ENCODE measurements at places on chromosomes 16 and 17.

DNA sequence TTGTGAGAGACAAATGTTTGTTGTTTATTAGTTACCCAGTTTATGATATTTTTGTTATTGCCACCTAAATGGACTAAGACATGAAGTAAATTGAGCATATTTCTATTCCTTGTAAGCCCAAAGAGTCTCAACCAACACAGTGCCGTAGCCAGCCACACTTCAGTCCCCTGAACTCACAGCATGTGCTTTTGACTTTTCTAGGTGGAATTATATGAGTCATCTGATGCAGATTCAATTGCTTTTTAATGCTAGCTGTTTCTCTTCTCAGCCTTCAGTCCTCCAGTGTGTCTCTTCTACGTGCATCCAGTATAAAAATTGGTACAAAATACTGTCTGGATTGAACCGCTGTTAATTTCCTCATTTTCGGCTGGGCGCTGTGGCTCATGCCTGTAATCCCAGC lies 39.0 kb downstream of the IQCK start:
- no peak for DNase-seq

DNA sequence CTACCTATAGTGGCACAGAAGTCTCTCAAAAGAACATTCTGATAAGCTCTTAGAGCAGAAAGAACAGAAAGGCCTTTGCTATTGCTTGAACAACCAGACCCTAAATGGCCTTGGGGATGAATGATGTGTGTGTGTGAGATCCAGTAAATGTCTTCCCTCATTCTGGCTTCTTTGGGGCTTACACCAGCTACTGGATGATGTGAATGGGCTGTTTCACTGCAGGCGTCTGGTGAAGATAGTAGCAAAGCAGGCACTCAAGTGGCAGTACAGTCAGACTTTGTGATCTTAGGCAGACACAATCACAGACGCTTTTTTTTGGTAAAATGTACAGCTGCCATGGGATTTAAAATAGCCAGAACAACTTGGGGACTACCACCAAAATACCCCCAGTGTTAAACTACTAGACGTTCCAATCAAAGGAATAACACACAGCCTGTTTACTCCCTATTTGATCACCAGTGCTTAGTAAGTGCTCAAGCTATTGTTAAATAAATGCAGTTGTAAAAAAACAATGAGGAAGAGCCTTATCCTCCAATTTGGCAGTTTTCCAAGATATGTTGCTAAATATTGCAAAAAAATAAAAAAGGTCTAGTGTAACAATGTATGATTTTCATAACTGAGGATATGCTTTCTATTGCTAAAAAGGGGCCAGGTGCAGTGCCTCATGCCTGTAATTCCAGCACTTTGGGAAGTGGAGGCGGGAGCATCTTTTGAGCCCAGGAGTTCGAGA lies 17.9 kb downstream of the NDUFAB1 start:
- no peak for DNase-seq

- no peak for DNase-seq
Observed at GRCh38 chr17:13728781-13729180, 127.1 kb upstream of the HS3ST3A1 start.

GRCh38 chr16:85491798-85492294 lies 121.3 kb upstream of the GSE1 start:
- peak; percentile 77 for DNase-seq

GRCh38 chr16:66502020-66502913 lies 47.7 kb downstream of the TK2 start:
- no peak for DNase-seq

DNA sequence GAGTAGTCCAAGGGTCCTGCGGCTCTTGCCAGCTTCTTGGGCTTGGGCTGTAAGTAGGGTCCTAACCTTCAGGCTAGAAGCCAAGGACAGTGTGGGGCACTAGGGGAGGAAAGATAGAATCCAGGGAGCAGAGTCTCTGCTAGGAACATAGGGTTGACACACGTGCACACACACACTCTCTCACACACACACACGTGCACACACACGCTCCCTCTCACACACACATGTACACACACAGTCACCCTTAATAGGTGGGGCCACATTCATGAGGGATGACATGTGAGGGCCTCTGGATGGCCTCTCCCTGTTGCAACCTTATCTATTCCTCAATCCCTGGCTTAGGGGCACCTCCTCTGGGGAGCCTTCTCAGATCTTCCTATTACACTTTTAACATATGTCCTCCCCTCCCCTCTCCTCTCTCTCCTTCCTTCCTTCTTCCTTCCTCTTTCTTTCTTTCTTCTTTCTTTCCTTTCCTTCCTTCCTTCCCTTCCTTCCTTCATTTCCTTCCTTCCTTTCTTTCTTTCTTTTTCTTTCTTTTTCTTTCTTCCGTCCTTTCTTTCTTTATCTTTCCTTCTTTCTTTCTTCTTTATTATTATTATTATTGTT lies 3.1 kb downstream of the EPX start:
- no peak for DNase-seq

DNA sequence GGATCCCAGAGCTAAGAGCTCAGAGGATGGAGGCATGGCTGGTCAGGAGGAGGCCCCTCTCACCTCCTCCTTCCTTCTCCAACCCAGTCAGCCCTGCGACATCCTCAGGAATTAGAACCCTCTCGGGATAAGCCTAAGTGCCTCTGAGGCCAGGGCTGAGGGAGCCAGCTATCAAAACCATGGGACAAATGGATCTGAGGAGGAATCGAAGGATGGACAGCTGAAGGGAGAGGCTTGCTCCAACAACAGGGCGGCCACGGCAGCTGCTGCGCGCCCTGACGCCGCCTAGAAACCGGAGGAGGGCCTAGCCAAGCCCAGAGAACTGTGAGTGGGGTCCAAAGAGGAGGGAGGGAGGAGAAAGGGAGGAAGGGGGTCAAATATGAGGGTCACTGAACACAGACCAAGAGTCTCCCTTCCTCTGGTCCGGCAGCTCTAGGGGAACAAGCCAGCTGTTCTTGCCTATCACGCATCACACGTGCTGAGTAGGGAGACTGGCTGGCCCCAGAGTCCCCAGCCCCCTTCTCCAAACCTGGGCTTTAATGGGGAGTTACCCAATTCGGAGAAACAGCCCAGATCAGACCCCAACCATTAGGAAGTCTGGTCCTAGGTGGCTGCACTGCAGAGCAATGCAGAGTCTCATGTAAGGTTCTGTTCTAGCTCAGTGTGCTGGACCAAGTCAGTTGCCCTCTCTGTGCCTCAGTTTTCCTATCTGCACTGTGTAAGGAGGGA lies 5.9 kb upstream of the HOXB13 start:
- DNase-seq = no peak

Measured in kidney (tissue), 22 donors.